ENCODE measurements at places on chromosomes 4 and X.

DNA sequence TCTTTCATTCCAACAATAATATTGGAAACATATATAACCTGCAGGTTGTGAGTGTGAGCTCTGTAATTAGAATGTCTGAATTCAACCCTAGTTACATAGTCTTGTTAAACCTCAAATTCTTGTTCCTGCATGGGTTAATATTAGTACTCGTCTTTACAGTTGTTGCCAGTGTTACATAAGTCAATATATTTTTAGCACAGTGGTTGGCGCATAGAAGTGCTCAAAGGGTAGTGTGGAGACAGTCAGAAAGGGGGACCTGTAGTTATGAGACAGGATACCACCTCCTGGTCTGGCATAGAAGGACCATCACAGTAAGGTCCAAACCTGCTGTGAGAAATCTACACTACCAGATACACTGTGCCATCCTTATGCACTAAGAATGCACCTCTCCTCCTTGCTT, 1045.9 kb upstream of the SLIT2 start:
- no peaks in the 10 kb centered on the region for H3K36me3 ChIP-seq
- no peak for DNase-seq
- no peaks in the 10 kb centered on the region for H3K4me1 ChIP-seq
- H3K27ac ChIP-seq = no peak overlapping the region
- H3K27me3 ChIP-seq = no peaks in the 10 kb centered on the region

DNA sequence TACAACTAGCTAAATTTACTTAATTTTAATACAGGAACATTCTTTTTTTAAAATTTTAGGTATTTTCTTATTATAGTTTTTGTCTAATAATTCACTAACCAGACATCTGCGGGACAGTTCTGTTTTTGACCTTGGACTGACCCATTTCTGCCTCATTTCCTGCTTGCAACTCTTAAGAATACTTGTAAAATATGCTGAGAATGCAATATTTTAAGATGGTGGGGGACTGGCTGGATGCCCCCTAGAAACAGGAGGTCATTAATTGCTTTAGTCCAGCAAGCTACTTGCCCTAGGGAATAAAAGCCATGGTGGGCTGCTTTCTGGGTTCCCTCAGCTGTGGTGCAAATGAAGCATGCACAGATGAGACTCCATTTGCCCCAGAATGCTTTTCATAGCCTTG, 2348.4 kb downstream of the PCDH7 start:
- H3K4me1 ChIP-seq = no peaks in the 10 kb centered on the region
- H3K27ac ChIP-seq = no peak overlapping the region
- no peaks in the 10 kb centered on the region for H3K27me3 ChIP-seq
- H3K4me3 ChIP-seq = no peak overlapping the region
- H3K36me3 ChIP-seq = no peaks in the 10 kb centered on the region
- no peak for DNase-seq

- no peaks in the 10 kb centered on the region for H3K36me3 ChIP-seq
- H3K4me1 ChIP-seq = no peaks in the 10 kb centered on the region
- DNase-seq = no peak
- no peak overlapping the region for H3K27ac ChIP-seq
- no peak overlapping the region for H3K4me3 ChIP-seq
These were observed 71.9 kb upstream of the PRSS48 start for GRCh38 chr4:151204925-151205524.

GRCh38 chr4:6751611-6752485, 30.7 kb upstream of the KIAA0232 start:
- no peaks in the 10 kb centered on the region for H3K27me3 ChIP-seq
- peak overlapping the region; percentile 45 for H3K27ac ChIP-seq
- peaks cover 12% of the 10 kb centered on the region for H3K4me1 ChIP-seq

- H3K27ac ChIP-seq = no peak overlapping the region
- no peaks in the 10 kb centered on the region for H3K27me3 ChIP-seq
- no peak overlapping the region for H3K4me3 ChIP-seq
- no peak for DNase-seq
These were observed 169.9 kb upstream of the NDP start for GRCh38 chrX:44143061-44143602.
